ENCODE measurements at places on chromosomes 7 and 10. TPM values are rescaled to one million over a fixed set of nuclear protein-coding genes. Genes with fewer than 3 reads are reported as not detected.

GRCh38 chr10:125035136-125035535 is 93.2 kb downstream of the ZRANB1 start:
- DNase-seq: peak; percentile 89

GRCh38 chr10:88473989-88474883 is 108.9 kb downstream of the RNLS start:
- no peak for DNase-seq

DNA sequence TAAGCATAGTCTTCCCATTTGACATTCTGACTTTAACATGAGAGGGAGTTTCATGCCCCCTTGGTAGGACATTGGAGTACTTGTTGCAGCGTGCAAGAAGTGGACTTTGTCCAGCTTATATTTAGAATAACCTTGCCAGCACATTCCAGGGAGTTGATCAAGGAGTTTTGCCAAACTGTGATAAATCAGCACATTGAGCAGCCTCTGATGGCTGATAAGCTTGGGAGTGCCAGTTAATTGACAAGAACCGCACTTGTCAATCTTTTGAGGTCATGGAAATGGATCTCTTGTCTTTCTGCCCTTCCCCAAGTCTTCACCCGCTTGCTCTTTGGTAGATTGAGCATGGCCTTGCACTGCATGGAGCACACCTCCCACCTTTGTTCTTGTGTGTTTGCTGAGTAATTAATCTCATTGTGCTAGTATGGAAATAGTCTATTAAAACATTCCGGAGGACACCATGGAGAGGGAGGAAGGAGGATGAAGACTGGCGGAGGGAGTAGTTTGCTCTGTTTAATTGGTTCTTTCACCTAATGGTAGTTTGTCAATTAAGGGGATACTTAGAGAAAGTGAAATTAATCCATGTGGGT is 668.5 kb upstream of the GALNT17 start:
- no peak for DNase-seq

The NPS gene
- not detected for total RNA-seq

DNA sequence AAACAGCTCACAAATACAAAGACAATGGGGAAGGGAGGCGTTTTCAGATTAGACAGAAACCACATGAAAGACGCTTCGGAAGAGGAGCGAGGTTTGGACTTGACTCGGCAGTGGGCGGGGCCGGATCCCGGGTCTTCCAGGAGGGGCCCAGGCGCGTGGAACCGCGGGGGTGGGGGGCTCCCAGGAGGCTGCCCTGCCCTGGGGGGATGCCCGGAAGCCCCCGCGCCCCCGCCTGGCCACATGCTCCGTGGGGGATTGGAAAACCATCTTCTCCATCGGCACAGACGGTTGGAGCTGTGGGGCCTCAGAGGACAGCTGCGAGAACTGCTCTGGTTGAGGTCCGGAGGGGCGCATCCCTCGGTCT is 186.0 kb upstream of the SHH start:
- no peak for DNase-seq

DNA sequence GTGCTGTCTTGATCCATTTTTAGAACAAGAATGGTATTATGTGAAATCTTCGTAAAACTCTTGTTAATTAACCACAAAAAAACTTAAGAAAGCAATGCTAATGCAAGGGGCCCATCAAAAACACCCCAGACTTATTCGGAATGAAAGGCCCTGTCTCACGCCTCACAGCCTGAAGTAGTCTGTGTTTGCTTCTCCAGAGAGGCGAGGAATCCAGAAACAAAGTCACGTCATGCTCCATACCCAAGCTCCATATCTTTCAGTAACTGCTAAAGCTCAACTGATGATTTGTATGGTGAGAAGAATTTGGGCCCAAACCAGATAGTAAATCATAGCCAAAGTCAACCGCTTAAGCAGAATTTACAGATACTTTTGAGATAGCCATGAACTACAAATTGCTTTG is 155.4 kb downstream of the ATE1 start:
- no peak for DNase-seq

- no peak for DNase-seq
Measured at GRCh38 chr7:8147760-8148463, 114.1 kb downstream of the ICA1 start.

DNA sequence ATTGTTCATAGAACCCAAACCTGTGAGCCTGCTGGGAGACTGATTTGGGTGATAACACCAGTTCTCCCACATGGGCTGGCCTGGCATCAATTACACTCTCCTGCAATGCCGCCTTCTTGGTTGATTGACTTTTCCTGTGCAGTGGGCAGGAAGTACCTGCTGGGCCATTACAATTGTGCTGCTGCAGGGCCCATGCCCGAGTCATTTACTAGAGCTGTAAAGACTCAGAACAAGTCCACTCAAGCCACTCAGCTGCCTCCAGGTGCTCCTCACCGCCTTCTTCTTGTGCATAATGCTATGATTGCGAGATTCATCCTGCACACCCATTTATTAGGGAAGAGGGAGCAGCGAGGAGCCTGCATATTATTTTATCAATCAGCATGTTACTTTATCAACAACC is 264.0 kb downstream of the TCERG1L start:
- DNase-seq: no peak

DNA sequence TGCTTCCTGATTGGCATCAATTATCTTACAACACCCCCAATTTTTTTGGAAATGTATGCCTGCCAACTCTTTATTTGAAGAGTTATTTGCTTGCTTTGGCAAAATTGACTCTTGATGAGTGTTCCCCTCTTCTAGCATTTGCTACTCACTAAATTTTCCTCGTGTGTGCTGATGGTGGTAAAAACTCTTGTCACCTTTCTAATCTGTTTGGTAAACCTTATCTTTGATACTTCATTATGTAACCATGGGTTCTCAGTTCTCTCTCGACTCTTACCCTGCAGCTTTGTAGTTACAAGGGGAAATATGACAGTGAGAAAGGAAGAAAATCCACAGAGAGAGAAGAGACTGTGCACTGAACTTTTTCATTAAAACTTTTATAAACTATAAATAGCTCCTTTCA is 102.5 kb downstream of the CDK14 start:
- DNase-seq: no peak

The LOXL4 gene
- 0.27 TPM for total RNA-seq

The ELMO1 gene
- total RNA-seq: 55.0 TPM

DNA sequence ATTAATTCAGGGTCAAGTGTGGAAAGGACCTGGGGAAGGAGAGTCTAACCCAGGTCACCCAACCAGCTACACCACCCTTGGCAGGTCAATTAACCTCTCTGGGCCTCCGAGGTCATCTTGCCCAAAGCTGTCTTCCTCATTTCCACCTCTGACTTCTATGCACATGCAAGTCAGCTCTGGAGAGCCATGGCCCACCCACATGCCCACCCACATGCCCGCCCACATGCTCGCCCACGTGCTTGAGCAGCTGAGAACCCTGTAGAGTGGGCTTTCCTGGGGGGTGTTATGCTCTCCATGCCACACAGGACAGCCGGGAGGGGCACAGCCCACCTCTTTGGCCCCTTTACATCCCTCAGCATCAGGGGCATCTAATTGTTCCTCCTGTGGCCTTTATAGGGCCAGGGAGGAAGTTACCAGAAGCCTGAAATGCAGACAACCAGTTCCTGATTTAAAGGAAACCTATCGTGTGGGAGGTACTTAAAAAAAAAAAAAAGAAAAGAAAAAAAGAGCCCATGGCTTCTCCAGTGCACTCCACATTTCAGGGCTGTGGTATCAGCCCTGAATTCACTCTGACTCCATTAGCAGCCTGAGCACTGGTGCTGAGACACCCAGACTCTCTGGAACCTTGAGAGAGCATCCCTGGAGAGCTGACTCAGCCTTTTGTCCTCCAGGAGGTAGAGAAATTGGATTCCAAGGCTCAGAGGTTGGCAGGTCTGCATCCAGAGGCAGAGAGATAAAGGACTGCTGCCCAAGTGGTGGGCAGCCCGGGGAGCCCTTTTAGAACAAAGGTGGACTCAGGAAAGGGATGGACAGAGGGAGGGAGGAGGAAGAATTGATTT is 176.2 kb upstream of the ZMIZ1 start:
- DNase-seq: no peak

DNA sequence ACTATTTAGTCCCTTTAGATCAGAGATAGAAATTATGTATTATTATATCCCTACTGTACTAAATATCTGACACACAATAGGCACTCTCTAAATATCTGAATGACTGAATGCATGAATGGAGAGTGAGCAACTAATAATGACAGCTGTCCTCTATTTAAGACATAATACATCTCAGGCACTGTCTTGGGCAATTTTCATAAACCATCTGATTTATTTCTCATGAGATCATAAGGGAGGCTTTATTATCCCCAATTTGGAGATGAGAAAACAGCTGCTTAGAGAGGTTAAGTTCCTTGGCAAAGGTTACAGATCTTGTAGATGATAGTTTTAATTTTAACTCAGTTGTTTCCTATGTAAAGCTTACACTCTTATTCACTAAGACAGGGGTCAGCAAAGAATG is 570.6 kb downstream of the GRM8 start:
- DNase-seq: no peak

GRCh38 chr10:89644691-89644966 is 413 bp downstream of the PANK1 start:
- no peak for DNase-seq

GRCh38 chr10:130720235-130720634 is 584.0 kb downstream of the GLRX3 start:
- DNase-seq: no peak

DNA sequence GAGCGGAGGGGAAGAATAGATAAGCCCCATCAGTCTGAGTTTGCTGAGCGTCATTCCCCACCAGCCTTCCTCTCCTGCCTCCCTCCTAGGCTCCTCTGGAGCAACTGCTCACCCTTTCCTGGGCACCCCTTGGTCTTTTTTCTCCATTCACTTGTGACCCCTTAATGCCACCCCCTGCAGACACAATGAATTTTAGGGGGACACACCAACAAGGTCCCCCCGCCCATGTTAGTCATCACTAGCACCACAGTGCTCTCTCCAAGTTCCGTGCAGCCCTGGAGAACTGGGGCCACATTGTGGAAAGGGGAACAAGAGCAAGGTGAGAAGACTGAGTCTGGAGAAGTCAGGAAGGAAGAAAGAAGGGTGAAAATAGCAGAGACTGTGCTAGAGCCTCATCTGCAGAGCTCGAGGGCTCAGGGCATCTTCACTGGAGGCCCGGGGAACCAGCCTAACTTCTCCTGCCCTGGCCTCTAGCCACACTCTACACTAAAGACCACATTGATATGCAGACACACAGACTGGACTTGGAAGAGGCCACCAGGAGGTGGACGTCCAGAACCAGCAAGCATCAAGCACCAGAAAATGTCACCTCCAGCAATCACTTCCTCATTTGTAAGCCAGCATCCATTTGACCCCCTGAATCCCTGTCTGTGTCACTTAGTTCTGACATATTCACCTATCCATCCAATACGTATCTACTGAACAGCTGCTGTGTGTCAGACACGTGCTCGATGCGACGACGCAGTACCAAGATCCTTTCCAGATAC is 17.5 kb downstream of the RGR start:
- no peak for DNase-seq

GRCh38 chr7:12731775-12732174 is 44.3 kb downstream of the ARL4A start:
- no peak for DNase-seq

The LIPJ gene
- total RNA-seq: not detected

- no peak for DNase-seq
Measured at GRCh38 chr10:88330174-88330573, 252.9 kb downstream of the RNLS start.

DNA sequence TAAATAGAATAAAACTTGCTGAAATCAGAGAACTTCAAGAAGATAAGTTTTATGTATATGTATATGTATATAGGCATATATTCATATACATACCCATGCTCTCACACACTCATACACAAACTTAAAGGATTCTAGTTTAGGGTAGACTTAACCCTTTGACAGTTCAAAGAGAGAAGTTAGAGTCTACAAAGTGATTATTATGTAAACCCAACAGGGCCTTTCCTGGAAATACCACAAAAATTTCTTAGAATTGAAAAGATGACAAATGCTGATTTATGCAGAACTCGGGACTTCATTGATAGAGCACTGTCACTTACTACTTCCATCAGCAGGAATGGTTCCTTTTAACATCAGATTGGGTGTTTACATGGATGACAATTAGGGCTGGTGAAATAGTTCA is 763.5 kb downstream of the AUTS2 start:
- DNase-seq: no peak

DNA sequence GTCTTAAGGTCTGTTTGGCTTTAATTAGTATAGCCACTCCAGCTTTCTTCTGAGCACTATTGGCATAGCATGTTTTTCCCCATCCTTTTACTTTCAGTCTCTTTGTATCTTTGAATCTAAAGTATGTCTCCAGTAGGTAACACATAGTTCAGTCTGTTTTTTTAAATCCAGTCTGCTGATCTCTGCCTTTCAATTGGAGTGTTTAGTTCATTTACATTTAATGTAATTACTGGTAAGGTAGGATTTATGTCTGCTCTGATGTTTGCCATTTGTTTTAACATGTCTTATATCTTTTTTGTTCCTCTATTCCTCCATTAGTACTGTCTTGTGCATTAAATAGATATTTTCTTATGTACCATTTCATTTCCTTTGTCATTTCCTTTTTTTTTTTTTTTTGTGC is 72.5 kb downstream of the EXOC6 start:
- DNase-seq: no peak

The CPVL gene
- 106 TPM for total RNA-seq

DNA sequence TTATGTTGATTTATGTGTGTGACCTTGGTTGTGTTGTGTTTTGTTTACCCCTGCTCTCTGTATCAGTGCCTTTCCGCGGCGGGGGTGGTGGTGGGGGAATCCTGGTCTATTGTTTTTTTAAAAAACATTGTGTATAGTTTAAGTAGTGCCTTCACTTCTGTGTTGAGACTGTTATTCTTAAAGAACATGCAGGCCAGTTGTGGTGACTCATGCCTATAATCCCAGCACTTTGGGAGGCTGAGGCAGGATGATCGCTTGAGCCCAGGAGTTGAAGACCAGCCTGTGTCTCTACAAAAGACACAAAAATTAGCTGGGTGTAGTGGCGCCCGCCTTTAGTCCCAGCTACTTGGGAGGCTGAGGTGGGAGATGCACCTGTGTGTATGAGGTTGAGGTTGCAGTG is 429.0 kb upstream of the LRGUK start:
- DNase-seq: no peak

- no peak for DNase-seq
Measured at GRCh38 chr10:114398587-114399331, 5.5 kb downstream of the AFAP1L2 start.

DNA sequence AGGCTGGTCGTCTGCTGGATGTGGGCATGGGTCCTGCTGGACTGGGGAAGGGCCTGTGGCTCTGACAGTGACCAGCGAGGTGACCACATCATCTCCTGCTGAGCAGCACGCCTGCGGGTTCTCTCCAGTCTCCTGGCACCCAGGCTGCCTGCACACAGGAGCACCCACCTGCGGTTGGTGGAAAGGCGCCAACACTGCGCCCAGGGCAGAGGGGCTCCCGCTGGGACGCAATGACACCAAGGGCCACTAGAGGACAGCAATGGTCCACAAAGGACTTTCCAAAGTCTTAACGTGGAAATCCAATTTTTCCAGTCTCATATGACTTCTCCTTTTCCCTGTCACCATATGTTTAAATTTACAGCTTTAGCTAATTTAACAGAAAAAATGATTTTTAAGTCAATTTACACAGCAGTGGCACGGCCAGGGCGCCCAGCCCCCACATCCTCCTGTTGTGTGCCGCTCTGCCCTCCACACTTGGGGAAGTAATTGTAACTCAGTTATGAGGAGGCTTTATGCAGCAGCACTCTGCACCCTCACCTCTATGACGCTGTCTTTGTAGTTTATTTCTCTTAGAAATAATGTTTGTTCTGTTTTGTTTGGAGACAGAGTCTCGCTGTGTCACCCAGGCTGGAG is 38.1 kb downstream of the CFAP46 start:
- DNase-seq: peak; percentile 31
